ENCODE measurements at places on chromosomes 7 and 10.

DNA sequence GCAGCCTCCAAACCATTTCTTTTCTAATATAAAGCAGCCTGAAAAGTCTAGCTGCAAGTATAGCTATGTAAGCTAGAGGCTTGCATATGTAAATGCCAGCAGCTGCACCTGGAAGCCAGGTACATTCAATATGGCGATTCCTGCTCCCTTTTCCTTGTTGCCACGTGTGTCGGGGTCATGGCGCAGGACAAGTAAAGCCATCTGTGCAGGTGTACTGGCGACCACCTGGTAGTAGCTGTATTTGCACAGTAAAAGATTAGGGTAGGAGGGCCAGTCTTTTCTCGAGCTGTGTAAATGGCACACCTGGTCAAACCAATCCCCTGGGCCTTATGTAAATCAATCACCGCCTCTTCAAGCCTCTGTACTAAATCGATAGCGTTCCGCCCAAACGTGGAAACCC is 484.5 kb downstream of the MAGI2 start:
- DNase-seq: no peak

DNA sequence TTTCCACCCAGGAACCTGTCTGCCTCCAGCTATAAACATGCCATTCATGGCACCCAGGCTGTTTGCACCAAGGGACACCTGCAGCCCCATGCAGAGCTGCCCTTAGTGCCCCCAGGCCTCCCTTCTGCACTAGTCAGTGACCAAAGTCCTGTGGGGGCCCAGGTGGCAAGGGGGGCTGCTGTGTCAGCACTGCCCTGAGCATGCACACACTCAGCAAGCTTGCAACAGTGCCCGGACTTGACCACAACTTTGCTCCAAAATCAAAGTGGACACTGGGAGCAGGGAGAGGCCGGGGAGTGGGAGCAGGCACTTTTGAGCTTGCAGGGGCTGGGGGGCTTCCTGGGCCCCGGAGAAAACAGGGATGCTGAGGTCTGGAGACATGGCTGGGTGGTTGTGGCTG is 192.9 kb upstream of the MBL2 start:
- DNase-seq: no peak

GRCh38 chr10:31148951-31149350 is 117.3 kb upstream of the ZNF438 start:
- no peak for DNase-seq

DNA sequence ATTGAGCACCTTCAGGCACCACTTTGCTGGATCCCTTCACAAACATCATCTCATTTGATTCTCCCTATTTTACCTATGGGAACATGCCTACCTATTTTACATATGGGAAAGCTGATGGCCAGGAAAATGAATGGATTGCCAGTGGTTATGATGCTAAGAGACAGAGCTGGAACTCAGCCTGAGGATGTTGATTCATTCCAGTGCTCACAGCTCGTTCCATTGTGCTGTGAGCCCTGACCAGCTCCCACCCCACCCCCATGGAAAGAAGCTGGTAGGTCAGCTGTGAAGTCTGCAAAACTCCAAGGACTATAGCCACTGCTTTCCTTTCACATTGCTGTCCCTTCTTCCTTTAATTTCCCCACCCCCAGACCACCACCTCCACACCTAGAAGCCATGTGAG is 9.6 kb downstream of the UBTD1 start:
- no peak for DNase-seq

- DNase-seq: no peak
Observed at GRCh38 chr7:134255814-134256213, 60.9 kb downstream of the SLC35B4 start.

GRCh38 chr10:63423494-63423893 is 42.3 kb downstream of the JMJD1C start:
- DNase-seq: no peak

- no peak for DNase-seq
Observed at GRCh38 chr10:48451969-48452878, 145.7 kb downstream of the MAPK8 start.
